SIG-M5 (cell line): ENCODE measurements at places on chromosomes 16 and 17.

DNA sequence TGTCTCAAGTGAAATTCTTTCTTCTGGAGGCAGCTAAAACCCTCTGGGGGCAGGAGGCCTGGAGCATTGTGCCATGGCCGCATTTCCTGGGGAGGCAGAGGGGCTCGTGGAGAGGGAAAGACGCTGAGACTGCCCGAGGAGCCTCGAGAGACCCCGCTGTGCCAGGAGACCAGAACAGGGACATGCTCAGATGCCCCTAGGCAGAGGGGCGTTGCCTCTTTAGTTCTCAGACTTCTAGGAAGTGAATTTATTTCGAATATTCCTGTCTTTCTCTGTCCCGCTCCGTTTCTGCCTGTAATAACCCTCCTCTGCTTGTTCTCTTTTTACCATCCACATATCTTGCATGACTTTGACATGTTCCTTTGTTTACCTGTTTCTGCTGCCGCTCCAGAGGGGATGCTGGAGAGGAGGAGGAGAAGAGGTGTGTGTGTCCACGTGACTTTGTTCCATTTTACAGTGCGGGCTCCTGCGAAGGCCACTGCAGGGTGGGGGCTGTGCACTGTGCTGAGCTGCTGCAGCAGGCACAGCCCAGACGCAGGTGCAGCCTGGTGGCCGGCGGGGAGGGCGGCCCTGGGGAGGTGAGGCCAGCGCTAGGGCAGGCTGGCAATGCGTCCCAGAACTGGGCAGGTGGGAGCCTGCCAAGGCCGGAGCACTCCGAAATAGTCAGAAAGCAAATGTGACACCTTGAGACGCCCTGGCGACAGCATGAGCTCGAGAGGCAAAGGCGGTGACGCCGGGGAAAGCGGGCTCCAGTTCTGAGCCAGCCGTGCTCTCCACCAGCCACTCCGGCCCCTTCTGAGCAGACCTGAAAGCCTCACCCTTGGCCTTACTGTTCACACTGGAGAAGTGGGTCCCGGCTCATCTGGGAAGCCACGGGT is 29.9 kb downstream of the CIBAR2 start:
- DNase-seq, result no peak

DNA sequence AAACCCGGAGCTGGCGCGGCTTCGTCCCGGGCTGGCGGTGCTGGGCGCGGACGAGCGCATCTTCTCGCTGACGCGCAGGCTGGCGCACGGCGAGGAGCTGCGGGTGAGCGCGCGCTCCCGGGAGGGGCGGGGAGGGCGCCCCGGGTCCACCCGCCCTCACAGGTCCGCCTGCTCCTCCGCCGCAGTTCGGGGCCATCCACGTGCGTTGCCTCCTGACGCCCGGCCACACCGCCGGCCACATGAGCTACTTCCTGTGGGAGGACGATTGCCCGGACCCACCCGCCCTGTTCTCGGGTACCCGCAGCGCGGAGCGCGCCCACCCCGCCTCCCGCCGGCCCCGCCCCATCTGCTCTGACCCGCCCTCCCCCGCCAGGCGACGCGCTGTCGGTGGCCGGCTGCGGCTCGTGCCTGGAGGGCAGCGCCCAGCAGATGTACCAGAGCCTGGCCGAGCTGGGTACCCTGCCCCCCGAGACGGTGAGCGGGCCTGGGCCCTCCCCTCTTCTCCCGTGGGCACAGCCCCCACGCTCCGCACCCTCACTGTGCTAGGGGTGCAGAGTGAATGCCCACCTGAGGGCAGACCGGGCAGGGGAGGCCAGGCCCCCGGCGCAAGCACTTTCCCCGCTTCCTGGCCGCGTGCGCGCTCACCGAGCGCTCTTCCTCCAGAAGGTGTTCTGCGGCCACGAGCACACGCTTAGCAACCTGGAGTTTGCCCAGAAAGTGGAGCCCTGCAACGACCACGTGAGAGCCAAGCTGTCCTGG is 1.4 kb downstream of the HAGHL start:
- DNase-seq, result no peak

DNA sequence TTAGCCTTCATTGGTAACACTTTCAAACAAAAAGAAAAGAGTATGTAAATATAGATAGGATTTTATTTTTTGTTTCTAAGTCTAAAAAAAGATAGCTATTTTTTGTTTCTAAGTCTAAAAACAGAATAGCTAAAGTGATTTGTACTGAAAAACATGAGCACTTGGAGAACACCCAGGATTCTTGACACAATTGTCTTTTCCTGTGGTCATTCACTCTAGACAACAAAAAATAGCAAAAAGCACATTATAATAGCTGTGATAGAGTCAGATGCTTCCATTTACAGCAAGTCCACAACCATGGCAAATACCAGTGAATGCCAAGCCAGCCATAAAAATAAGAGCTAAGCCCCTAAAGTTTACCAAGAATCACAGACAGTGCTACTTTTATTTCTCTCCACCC is 36.7 kb downstream of the SKAP1 start:
- no peak for DNase-seq

DNA sequence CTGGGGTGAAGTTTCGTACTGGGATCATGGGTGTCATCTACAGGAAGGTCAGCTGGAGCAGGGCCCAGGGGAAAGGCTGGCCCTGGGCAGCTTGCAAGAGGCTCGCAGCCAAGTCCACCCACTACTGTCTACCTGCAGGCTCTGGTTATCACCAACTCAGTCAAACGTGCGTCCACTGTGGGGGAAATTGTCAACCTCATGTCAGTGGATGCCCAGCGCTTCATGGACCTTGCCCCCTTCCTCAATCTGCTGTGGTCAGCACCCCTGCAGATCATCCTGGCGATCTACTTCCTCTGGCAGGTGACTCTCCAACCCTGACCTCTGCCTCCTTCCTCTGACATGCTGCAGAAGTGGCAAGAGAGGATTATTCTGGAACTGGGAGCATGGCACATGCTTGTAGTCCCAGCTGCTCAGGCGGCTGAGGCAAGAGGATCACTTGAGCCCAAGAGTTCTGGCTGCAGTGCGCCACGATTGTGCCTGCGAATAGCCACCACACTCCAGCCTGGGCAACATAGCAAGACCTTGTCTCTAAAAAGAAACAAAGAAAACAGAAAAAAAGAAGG is 29.2 kb downstream of the ABCC3 start:
- DNase-seq, result no peak

DNA sequence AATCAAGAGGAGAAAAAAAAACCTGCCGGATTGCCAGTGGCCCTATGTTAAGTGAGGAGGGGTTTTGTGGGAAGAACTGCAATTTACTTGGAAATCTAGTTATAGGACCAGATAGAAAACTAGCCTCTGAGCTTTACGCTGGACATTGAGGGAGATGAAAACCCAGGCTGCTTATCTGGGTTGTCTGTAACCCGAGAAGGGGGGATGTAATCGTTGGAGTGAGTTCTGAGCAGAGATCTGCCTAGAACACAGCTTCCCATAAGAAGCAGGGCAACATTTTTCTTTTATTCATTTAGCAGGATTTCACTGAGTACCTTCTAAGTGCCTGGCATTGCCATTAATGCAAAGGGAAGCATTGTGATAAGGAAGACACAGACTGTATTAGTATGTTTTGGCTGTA is 70.6 kb downstream of the KATNIP start:
- no peak for DNase-seq

GRCh38 chr17:69335058-69335457 is 8.1 kb upstream of the ABCA5 start:
- no peak for DNase-seq

DNA sequence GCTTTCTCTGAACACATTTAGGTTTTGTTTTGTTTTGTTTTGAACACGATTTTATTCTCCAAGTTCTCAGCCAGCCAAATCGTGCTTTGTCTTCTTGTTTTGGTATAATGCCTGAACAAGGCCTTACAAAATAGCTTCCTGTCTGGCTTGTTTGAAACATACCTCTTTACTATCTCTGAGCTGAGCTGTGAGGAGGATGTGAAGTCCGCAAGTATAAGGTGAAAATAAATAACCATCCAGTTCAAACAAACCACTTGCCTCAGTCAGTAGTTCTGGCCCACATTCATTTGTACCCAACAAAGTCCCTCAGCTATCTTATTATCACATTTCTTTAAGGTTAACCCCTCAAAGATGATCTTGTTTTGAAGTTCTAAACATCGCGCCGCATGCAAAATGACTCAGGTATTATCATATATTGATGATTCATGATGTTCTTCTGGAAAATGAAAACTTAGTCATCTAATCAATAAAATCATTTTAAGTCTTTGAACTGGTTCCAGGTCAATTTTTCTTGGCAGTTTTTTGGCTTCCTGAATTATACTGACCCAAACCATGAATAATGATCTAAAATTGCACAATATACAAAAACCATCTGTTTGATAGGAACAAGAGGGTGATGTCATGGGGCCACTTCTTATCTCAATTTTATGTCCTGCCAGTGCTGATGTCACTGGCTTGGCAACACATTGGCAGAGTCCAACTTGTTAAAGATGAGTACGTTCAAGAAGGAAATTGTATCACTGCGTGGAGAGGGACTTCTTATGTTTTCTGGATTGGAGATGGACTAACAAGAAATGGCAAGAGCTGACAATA is 694.3 kb downstream of the KCNJ2 start:
- DNase-seq, result no peak

DNA sequence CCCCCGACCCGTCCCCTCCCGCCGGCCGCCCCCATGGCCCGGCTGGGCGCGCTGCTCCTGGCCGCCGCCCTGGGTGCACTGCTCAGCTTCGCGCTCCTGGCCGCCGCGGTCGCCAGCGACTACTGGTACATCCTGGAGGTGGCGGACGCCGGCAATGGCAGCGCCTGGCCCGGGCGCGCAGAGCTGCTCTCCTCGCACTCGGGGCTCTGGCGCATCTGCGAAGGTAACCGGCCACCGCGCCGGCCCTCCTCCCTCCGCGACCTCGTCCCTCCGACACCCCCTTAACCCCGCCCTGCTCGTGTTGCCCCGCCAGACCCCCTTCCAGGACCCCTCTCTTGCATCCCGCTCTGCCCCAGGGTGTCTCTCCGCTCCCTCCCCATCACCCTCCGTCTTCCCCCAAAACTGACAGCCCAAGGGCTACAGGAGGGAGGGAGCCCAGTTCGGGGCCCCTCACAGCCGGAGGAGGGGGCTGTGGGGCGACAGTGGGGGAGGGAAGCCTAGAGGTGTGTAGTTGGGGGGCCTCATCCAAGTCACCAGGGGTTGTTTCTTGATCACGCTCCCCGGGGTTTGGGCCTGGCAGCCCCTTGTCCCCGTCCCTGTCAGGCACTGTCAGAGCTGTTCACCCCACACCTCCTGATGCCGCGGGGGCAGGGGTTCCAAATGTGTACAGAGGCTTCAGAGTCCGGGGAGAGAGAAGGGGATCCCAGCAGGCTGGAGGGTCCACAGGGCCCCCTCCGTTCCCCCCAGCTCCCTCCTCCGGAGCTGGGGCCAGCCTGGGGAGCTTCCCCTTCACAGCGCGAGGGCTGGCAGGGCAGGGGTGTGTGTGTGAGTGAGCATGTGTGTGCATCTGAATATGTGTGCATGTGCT is 794 bp downstream of the TMEM235 start:
- DNase-seq, result no peak

DNA sequence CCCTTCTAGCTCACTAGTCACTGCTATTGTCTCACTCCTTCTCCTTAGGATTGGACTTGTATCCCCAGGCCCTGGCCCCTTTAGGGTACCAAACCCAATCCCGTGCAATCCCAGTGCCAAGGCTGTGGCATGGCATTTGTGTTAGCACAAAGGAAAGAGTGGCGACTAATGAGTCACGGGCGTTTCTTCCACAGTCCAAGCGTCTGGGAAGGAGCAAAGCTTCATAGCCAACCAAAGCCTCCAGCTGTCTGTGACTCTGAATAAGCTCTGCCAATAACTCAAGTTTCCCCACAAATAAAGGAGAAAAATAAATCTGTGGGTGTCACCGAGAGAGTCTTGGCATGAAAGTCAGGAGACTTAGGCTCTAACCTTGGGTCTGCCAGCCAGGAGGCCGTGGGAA is 54.6 kb upstream of the COX10 start:
- DNase-seq, result no peak

- DNase-seq, result no peak
Observed at GRCh38 chr17:7894866-7895265, 6.3 kb downstream of the CHD3 start.

GRCh38 chr16:65787921-65788320 is 578.6 kb upstream of the CDH5 start:
- no peak for DNase-seq

DNA sequence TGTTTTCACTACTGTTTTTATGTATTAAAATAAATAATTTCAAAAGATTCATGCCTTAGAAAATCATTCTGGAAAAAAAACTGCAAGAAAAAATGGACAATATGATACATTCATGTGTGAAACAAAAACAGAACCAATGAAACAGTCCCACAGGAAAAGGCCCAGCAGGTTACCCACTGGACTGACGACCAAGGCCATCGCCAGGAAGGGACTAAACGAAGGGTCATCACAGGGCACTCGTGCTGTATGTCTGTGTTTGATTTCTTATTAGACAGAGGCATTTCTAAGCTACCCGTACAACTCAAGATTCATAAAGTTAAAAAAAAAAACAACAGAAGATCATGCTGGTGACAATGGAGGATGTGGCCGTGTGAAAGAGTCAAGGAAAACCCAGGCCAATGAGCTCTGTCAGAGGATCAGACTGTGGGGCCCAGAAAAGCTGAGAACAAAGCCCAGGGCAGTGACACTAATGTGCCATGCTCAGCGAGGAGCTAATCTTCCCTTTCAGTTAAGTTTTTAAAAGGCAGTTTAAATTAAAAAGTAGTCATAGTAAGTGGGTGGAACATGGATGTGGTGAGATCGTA is 31.8 kb downstream of the NSMCE1 start:
- no peak for DNase-seq

DNA sequence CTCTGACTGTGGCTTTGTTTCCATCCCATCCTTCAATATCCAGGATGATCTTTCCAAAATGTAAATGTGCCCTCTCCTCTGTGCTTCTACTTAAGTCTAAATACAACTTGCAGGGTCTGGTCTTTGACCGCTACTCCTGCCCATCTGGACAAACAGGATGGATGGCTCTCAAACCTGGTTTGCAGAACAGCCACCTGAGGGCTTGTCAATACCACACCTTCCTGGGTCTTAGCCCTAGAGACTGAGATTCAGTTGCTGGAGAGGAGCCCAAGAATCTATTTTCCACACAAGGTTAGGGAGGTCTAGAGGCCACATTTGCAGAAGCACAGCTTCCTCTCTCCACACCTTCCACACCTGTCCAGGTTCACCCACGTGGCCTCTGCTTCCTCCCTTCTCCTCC is 1.9 kb upstream of the GRB7 start:
- DNase-seq, result no peak

DNA sequence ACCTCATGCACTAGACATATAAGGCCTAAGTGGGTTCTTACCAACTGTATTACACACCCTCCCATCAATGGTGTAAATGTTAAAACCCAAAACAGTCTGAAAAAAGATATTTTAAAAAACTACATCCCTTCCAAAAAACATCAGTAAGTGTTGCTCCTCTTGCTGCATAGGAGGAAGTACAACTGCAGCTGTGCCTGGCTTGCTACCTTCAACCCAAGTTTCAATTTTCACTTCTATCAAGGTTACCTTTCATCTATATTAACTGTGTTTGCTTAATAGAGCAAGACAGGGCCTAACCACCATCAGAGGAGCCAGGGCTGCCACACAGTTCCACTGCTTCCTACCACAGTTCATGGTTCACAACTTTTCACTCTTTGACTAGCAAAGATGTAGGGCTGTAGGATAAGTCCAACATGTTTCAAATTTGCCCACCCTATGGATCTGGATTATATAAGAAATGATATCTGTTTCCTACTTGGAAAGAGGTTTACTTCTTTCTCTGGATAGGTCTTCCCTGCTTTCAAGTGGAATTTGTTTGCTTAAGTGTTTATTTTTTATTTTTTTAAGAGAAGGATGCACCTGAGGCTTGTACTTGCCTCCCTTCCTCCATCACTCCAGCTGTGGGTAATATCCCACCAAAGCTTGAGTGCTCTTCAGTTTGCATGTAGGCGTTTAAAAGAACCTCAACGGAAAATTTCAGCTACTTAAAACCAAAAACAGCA is 56.7 kb downstream of the GRB7 start:
- no peak for DNase-seq
